ENCODE measurements at places on chromosomes 1 and 21.

DNA sequence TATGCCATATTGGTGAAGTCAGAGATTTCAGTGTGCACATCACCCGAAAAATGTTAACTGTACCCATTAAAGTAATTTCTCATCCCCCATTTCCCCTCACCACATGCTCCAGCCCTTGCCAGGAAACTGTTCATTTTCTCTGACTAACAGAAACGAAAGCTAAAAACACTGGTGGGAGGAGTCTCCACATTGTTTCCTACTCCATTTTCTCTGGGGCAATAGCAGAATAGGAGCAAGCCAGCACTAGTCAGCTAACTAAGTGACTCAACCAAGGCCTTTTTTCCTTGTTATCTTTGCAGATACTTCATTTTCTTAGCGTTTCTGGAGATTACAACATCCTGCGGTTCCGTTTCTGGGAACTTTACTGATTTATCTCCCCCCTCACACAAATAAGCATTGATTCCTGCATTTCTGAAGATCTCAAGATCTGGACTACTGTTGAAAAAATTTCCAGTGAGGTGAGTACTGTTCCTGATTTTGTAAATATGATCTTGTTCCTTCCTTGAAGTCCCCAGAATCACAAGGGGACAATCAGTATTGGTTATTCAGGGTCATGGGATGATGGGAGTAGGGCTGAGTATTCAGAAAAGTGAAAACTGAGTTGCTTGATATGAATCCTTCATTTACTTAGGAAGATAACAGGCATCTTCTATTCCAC lies at the start of gene IFI16:
Gene IFI16, plus strand, starts transcription at position 204 of the 658 bp plus-strand sequence. CDS start 4,774 bp downstream, outside the sequence.
- DNase-seq, result peak; percentile 97

GRCh38 chr1:217498209-217498608 lies 132.7 kb downstream of the GPATCH2 start:
- DNase-seq, result no peak

GRCh38 chr1:27789540-27790041 lies 16.6 kb downstream of the STX12 start:
- peak; percentile 44 for DNase-seq

DNA sequence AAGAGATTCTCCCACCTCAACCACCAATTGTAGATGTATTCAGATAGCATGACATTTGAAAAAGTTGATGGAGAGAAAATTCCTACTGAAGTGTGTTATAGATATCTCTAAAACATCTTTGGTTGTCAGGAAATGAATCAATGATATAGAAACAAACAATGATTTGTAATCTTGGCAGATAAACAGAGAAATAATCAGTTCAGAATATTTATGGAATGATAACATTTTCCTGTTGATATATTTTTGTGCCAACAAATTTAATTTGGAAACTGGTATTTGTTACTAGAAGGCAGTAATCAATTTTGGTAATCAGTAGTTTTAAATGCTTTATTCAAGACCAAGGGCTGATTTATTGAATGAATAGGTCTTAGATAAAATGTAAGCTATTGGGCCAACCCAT lies 695.6 kb downstream of the USP25 start:
- DNase-seq, result no peak

- DNase-seq, result peak; percentile 68
These were observed 13.2 kb upstream of the CELA3B start for GRCh38 chr1:21963477-21964217.

DNA sequence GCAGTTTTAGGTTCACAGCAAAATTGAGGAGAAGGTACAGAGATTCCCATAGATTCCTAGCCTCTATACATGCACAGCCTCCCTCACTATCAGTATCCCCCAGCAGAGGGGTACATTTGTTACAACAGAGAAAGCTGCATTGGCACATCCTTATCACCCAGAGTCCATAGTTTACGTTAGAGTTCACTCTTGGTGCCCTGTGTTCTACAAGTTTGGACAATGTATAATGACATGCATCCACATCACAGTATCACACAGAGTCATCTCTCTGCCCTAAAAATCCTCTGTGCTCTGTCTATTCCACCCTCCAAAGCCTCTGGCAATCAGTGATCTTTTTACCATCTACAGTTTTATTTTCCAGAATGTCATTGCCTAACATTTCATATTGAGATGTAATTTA lies 22.3 kb upstream of the RGS16 start:
- DNase-seq, result no peak

DNA sequence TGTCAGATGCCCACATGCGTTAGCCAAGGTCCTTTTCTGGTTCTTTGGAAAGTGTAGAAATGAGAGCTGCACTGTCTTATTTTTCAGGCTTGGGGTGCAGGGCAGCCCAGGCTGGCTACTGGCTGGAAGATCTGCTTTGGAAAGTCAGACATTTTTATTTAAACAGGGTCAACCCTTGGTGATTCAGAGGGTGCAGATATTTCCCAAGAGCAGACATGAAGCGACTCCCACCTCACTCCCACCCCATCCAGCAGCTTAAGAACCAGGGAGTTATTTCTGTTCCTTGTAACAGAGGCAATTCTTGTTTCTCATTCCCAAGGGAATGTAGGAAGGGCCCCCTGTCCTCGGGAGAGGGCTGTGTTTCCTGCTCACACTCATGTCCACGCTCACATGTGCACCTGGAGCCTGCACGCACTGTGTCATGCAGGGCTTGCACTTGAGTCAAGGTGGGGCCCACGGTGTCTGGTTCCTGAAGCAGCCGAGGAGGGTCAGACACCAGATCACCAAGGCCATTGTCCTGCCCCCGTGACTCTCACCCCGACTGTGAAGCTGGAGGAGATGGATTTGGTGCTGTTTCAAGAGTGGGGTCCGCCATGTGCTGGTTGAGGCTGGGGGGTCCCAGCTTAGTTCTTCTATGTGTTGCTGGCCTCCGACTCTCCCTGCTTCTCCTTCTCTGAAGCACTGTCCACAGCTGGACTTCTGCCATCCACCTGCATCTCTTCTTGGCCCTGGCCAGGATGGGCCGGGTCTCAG lies 992 bp downstream of the S100A7A start:
- no peak for DNase-seq

DNA sequence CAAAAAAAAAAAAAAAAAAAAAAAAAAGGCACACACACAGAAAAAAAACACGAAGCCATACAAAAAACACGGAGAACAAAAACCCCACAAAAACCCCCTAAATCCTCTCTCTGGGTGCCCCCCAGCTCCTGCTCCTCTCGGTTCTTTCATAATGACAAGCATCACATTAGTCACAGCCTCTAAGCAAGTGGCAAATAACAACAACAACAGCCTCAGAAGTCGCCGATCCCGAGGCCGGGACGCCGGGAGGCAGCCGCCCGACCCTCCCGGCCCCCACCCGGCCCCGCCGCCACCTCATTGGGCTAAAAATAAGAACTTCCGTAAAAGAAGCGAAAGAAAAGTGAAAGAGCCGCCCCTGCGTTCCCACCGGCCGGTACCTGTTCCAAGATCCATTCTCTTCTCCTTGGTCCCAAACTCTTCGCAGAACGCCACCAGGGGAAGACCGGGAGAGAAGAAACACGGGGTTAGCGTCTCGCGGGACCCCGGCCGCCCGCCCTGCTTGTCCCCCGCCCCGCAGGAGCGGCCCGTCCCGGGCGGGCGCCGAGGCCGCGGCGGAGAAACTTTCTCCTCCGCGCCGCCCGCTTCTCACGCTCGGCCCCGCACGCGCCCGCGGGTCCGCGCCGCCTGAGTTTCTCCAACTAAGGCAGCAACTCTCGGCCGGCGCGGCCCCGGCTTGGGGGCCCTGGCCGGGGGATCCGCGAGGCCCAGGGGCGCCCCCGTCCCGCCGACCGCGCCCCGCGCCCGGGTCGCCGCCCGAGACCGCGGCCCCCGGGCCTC lies 102.8 kb downstream of the CASZ1 start:
- peak; percentile 42 for DNase-seq

All from mesenchymal stem cell (in vitro differentiated cells and primary cell).